ENCODE measurements at places on chromosomes 6 and 20.

DNA sequence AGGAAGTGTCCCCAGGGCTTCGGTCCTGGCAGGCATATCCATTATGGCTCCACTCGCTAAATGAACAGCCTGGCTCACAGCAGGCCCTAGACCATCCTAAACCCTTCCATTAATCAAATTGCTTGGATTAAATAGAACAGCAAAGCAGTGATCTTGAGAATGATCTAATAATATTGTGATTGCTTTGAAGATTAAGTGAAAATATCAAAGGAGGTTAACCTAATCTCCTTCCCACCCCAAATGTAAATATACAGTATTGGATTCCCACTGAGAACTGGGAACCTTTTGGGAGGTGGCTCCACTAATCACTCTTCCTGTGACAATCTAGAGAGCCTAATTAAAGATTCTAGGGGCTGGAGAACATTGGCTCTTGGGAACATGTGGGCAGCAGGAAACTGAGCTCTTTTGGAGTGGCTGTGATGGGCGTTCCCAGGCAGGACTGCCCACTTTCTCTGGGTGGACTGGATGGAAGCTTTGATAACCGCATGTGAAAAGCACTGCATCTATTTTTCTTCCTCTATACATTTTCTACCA, 68.3 kb upstream of the FRMD1 start:
- DNase-seq, result no peak

DNA sequence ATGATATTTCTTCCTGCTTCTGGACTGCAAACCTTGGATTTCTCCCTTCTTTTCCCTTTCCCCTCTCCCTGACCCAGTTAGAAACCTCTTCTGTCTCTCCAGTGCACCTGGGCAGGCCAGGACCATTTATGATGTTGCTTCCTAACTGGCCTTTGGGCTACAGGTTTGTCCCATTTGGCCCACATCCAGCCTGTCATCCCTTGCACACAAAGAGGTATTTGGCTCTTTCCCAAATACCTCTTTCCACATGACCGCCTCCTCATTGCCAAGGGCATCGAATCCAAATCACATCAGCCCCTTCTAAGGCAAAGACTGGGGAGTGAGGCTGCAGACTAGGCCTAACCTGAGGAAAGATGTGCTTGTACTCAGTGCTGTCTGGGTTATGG, 13.6 kb downstream of the FGD2 start:
- DNase-seq, result no peak

DNA sequence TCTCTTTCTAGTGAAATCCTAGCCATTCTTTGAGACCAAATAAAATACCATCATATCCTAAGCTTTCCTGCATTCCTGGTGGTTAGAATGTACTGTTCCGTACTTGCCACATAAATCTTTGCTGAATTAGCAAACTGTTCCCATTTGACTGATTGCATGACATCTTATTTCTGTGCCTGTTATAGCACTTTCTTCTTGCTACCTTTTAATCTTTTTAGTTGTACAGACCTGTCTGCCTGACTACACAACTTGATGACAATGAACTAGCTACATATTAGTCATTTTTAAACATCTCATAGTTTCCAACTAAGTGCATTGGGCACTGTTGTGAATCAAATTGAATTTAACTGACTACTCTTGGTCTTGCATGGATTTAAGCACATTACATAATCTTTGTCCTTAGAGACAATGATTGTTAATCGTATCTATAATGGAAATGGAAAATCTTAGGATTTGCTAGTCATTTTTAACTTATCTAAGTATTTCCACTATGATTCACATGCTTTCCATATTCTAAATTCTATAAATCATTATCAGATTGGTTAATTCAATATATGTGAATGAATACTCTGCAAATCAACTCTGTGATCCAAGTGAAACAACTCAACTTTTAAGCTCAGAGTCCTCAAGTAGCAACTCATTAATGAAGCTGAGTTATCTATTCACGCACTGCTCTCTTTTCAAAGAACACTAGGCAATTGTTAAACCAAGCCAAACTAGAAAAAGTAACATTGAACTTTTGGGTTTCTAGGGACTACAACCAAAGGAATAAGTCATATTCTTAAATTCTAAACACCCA, 109.0 kb downstream of the TNFRSF21 start:
- no peak for DNase-seq

GRCh38 chr20:7195704-7196103, 428.2 kb downstream of the BMP2 start:
- no peak for DNase-seq

- no peak for DNase-seq
Measured at GRCh38 chr6:61989616-61990015, 296.4 kb downstream of the KHDRBS2 start.

DNA sequence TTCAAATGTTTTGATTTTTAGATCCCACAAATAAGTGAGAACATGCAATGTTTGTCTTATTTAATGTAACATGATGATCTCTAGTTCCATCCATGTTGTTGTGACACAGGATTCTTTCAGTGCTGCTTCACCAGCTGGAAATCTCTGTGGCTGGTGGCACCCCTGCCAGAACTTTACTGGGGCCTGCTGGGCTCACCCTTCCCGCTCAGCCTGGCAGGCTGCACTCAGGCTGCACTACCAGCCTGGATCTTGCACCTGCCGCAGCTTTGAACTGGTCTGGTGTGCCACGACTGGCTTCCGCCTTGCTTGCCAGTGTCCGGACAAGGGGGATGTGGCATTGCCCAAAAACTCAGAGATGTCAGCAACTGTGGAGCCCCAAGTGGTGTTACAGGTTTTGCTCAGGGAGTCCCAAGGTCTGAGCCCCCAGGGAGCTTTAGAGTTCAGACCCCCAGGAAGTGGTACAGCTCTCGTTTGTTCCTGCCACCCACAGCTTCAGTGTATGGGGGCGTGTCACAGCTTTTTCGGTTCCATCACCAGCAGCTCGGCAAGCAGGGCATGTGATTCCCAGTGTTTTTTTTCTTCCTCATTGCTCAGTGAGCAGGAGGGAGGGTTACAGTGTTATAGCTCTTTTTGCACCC, 72.3 kb upstream of the SYNCRIP start:
- no peak for DNase-seq

DNA sequence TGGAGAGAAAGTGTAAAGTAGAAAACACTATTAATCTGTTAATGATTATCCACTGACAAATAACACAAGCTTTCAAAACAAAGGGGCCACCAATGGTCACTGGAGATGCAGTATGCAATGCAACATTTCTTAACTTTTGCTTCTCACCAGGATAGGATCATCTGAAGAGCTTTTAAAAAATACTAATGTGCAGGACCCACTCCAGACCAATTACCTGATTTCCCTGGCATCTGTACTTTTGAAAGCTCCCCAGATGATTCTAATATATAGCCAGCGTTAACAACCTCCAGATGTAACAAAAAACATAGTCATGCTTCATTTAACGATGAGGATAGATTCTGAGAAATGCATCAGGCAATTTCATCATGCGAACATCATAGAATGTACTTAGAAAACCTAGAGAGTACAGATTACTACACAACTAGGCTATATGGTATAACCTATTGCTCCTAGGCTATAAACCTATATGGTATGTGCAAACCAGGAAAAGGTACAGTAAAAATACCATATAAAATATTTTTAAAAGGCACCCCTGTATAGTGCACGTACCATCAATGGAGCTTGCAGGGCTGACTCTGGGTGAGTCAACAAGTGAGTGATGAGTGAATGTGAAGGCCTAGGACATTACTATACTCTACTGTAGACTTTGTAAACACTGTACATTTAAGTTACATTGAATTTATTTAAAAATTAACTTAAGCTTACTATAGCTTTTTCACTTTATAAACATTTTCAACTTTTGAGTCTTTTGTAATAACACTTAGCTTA, 69.2 kb downstream of the ATG5 start:
- DNase-seq, result no peak

Measured in K562 (cell line).